Epithelial cell of esophagus (primary cell): ENCODE measurements at places on chromosomes 6 and 20.
A peak's percentile ranks its signal among the peaks of the same experiment; 100 is the strongest.

GRCh38 chr6:12077021-12077710 lies 65.1 kb downstream of the HIVEP1 start:
- no peak for DNase-seq

DNA sequence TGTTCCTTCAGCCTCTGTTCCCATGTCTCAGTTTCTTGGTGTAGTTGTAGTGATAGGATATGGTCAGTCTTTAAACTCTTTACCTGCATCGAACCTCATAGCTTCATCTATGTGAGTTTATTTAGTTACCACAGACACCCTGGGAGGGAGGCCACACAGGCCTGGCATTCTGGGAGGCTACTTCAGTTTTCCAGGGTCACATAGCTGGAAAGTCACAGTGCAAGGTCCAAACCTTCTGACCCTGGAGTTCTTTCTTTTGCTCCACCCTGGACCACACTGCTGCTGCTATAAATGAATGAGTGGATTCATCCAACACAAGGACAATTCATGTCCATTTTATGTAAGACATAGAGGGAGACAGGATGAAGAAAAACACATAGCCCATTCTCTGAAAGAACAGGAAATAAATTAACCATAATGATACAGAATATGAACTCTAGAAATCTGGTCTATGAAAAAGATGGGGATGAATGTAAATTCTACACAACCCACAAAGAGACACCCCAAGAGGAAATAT lies 60.8 kb downstream of the LAMA4 start:
- no peak for DNase-seq

GRCh38 chr20:8587810-8588209 lies 455.7 kb downstream of the PLCB1 start:
- DNase-seq: no peak

- DNase-seq: peak; percentile 18
These were observed 14.7 kb upstream of the LAMA4 start for GRCh38 chr6:112269114-112269513.

DNA sequence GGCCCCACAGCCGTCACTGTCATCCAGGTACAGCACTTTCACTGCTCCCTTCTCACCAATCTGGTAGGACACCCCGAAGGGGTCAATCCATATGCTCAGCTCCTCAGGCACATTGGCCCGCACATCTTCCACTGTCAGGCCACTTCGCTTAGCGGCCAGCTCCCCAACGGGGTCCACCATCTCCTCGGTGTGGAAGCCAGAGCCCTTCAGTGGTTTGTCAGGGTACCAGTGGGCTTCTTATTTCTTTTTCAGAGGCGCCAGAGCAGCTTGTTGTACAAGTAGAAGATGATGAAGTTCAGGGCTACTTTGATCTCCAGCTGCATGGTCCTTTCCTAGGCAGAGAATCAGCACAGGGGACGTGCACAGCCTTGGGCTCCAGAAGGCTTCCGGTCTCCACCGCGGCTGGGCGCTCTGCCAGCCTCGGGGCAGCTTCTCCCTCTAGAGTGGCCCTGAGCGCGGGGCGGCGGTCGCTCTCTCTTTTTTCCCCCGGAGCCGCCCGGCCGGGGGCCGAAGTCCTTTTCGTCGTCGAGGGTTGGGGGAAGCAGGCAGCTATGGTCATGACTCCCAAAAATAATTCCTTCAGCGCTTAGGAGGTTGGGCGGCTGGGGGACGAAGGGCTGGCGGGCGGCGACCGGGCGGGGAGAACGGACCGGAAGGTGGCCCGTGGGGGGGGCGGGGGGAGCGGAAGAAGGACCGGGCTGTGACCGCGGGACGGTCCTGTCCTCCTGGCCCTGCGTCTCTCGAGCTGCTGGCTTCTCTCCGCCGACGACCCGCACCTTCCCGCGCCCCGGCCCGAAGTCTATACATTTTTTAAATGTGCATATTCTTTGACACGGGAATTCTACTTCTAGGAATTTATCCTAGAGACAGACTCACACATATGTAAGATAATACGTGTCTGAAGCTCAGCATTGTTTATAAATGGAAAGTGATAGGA lies 6.5 kb upstream of the ZSCAN9 start:
- peak; percentile 47 for DNase-seq

DNA sequence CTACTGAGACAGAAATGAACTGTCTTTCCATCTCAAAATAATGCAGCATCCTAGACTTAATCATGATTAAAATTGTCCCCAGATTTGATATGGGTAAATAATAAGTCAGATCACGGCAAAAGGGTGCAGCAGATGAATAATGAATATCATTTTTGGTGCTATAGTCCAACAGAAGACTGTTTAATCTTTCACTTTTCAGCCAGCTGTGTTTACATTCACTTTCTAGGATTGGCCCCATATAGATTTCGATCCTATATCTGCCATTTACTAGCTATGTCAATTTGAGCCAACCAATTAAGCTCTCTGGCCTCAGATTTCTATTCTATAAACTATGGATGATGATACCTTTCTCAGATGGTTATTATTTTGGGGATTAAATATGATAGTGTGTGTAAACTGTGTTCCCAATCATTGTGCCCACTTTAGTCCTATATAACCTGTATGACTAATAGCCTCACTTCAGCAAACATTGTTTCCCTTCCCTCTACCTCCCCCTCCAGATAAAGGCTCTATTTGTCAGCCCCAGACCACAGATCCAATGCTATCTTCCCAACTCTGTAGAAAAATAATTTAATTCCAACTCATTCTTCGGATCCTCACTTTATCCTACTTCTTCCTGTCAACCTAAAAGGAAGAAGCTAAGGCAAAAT lies 53.6 kb upstream of the NT5E start:
- DNase-seq: no peak

- DNase-seq: no peak
These were observed 84.0 kb downstream of the HFE start for GRCh38 chr6:26170951-26171841.

- DNase-seq: no peak
These were observed 158.0 kb downstream of the TENT5A start for GRCh38 chr6:81594501-81594900.
